ENCODE measurements at places on chromosomes 11 and 22. TPM values are rescaled to one million over a fixed set of nuclear protein-coding genes. Genes with fewer than 3 reads are reported as not detected.

OVOL1 gene
- 0.10 TPM for total RNA-seq

DNA sequence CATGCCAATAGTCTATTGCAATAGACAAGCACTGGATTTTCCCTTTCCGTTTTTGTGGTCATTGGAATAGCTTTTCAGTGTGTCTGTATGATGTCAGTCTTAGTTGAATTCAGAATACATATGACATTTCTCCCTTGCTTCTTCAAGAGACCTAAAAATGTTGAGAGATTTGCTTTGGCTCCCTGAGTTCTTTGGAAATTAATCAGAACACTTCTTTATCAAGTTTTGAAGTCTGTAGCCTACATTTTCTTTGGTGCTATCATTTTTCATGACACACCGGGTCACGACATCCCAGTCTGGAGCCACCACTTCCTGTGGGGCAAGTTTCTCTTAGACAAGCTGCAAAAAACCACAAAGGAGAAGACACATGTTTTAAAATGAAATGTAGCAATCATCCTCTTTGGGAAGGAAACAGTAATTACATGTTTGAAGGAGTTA lies 847.1 kb downstream of the OPCML start:
- DNase-seq = no peak

DNA sequence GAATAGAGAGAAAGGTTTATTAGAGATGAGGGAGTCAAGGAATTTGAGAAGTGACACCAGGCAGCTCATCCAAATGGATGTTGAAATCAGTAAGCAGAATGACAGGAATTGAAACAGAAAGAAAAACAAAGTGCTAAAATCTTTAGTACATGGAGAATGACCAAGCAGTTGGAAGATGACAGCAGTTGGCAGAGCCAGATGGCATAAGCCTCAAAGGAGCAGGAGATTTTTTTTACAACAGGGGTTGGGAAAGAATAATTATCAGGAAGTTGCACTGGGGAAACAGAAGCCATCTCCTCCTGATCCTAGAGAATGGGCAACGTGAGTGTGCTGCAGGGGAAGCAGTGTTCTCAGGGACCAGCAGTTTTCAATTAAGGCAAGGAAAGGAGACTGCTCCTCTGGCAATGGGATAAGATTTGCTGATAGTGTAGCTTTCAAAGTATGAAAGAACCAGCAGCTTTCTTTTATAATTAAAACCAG lies 28.9 kb downstream of the RAB39A start:
- DNase-seq = no peak

DNA sequence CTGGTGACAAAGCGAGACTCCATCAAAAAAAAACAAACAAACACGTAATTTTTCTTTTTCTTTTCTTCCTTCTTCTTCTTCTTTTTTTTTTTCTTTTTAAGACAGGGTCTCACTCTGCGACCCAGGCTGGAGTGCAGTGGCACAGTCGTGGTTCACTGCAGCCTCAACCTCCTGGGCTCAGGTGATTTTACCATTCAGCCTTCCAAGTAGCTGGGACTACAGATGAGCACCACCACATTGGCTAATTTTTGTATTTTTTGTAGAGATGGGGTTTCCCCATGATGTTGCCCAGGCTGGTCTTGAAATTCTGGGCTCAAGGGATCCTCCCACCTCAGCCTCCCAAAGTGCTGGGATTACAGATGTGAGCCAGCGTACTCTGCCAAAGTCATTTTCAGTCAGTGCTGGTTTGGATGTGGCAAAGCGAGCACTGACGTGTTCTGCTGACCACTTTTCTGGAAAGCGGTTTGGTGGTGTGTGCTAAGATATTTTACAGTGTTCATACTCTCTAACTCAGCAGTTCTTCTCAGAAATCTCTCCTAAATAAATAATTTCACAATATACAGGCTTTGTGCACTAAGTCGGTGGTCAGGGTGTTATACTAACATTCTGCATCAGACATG lies 10.7 kb downstream of the FAM118A start:
- no peak for DNase-seq

GRCh38 chr22:19767427-19768341 lies 7.1 kb downstream of the TBX1 start:
- no peak for DNase-seq

- DNase-seq = no peak
Measured at GRCh38 chr11:57761301-57762234, at the start of gene CTNND1. Gene CTNND1, plus strand, starts transcription at chr11:57761802. Its CDS starts 29,677 bp downstream, at chr11:57791479.

PITPNM1 gene
- total RNA-seq = 138 TPM

RBMXL2 gene
- not detected for total RNA-seq

DNA sequence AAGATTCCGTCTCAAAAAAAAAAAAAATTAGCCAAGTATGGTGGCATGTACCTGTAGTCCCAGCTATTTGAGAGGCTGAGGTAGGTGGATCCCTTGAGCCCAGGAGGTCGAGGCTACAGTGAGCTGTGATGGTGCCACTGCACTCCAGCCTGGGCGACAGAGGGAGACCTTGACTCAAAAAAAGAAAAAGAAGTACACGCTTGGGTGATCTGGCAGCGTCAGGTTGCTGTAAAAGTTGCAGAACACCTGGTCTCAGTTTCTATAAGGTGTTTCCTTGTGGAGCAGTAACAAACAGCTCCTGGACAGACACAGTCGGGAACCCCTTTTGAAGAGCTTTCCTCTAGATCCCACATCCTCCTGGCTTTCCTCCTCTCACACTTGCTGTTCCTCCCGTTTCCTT lies 45.8 kb downstream of the SCGB1A1 start:
- DNase-seq = no peak
